ENCODE measurements at places on chromosomes 1 and 21.

- DNase-seq = no peak
These were observed 42.2 kb downstream of the RNF220 start for GRCh38 chr1:44447051-44447810.

DNA sequence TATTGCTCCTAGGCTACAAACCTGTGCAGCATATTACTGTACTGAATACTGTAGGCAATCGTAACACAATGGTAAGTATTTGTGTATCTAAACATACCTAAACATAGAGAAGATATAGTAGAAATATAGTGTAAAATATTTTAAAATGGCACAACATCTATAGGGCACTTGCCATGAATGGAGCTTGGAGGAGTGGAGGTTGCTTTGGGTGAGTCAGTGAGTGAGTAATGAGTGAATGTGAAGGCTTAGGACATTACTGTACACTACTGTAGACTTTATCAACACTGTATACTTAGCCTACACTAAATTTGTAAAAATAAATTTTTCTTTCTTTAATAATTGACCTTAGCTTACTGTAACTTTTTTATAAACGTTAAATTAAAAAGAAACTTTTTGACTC lies 7.9 kb downstream of the LEFTY2 start:
- no peak for DNase-seq

DNA sequence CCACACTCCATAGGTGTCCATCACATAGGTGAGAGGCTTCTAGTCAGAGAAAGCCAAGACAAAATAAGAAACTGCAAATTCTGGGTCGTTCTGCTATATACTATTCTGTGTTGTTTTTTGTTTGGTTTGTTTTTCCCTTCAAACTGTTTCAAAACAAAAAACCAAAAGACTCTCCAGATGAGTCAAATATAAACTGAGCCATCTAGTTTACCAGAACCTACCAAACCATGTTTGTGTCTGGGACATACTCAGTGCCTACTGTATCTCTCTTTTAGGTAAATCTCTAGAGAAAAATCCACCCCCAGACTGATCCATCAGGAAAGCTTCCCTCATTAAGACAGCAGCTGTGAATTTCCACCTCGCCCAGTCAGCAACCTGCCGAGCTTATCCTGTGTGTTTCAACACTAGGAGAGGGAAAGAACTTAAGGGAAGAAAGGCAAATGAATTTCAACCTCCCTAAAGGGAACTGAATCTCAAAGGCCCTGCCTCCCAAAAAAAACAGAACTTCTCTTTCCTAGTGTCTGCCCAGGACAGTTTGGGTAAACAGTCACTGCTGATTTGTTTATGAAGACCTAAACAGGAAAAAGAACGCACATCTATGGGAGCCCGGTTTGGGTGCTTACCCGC lies 17.2 kb downstream of the PPT1 start:
- DNase-seq = no peak

DNA sequence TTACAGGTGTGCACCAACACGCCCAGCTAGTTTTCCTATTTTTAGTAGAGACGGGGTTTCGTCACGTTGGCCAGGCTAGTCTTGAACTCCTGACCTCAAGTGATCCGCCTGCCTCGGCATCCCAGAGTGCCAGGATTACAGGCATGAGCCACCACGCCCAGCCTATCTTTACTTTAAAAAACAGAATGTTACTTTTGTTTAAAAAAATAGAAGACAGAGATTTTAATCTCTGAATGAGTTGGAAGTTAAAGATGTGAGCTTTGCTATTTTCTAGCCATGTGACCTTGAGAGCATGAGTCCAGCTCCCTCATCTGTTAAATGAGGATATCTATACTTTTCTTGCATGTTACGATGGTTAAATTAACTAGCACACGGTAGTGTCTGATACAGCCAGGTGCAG lies 3.9 kb upstream of the PUM1 start:
- no peak for DNase-seq

- no peak for DNase-seq
These were observed 20.7 kb downstream of the PLOD1 start for GRCh38 chr1:11955221-11955620.

- no peak for DNase-seq
These were observed 701.7 kb downstream of the RWDD3 start for GRCh38 chr1:95935719-95936118.

- peak; percentile 29 for DNase-seq
These were observed 846 bp upstream of the PER3 start for GRCh38 chr1:7783178-7783711.

DNA sequence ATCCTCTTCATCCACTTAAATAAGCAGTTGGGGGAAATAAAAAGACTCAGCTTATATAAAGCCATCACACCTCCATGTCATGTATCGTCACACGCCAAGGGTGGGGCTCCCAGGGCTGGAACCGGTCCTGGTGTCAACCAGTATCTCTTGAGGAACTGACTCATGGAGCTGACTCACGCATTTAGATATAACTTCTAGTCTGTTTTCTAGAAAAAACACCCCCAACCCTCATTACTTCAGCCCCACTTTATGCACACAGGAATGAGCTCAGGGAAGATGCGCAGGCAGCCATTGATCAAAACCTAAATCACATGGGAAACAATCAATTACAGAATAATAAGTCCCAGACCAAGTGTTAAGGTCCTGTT lies 6.9 kb upstream of the IL22RA1 start:
- no peak for DNase-seq

DNA sequence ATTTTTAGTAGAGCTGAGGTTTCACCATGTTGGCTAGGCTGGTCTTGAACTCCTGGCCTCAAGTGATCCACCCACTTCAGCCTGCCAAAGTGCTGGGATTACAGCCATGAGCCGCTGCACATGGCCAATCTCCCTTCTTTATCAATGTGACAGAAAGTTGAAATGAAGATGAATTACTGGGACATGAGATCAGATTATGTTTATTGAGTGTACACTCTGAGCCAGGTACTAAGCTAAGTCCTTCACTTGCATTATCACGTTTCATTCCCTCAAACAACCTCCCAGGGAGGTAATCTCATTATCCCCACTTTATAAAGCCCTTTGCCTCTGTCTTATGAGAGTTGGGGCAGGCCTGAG lies 6.3 kb upstream of the CHI3L2 start:
- DNase-seq = no peak
